ENCODE measurements at places on chromosomes 5 and 9.

DNA sequence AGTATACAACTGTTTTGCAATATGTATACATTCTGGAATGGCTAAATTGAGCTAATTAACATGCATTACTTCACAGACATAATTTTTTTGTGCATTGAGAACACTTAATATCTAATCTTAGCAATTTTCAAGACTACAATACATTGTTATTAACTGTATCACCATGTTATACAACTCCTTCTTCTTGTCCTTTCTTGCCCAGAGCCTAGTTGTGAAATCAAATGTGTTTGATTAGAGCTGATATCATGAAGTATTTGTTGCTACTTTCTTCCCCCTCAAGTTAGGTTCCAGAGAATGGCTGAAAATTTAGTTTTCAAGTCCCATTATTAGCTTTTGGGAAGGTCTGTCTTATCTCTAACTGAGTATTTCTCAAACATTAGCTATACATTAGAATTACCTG lies 607.8 kb downstream of the PSAT1 start:
- no peak for DNase-seq

GRCh38 chr5:93247105-93247504 lies 333.9 kb downstream of the NR2F1-AS1 start:
- DNase-seq = no peak

DNA sequence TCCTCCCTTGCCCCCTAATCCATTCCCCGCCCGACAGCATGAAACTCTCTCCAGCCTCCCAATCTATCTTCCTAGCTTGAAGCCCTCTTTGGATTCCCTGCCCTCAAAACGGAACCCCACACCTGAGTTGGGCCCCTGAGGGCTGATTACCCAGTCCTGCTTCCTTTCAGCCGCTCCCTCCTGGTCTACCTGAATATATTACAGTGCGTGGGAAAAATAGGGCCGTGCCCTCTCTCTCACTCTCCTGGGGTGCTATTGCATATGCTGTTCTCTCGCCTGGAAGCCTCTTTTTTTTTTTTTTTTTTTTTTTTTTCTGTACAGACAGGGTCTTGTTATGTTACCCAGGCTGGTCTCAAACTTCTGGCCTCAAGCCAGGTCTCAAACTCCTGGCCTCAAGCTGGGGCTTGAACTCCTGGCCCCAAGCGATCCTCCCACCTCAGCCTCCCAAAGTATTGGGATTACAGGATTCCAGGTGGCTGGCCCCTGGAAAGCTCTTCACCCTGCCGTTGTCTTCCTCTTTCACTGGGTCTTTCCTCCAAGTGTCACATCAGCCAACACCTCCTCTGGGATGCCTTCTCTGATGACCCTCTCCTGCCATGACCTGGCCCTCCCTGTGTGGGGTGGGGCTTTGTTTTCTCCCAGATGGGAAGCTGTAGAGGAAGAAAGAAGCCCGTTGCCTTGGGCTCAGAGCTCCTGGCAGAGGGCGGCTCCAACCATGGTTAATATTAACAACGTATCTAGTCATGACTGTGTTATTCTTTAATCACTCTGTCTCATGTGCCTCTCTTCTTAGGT lies 8.2 kb downstream of the DNM1 start:
- DNase-seq = peak; percentile 30

DNA sequence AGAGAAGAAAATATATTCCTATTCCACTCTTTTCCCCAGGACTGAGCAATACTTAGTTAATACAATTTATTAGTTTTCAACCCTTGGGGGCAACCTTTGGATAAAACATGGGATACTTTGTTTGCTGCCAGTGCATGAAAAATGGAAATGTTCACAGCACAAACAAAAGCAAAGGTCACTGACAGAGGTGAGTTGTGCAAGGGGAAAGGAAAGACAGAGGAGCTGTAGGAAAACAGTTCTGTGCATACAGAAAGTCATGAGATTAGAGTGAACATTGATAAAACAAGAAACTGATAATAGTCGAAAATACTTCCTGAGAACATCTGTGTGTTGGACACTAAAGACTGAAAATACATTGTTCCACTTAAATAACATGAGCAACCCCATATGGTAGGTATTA lies 779.8 kb downstream of the TLE4 start:
- no peak for DNase-seq

DNA sequence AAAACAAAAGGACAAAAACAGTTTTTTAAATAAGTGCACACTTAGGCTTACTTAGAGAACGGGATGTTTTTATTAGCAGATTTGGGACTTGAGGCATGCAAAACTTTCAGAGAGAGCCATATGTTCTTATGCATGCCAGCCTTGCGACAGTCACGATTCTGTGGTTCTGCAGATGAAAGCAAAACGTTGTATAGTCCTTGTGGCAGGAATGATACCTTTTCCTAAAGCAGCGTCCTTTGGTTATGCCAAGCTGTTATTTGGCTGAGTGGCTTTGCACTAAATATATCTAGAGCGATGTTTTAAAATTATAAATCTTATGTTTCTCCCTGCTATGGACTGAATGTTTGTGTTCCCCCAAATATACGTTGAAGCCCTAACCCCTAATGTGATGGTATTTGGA lies 152.0 kb downstream of the SH3GL2 start:
- DNase-seq = no peak

DNA sequence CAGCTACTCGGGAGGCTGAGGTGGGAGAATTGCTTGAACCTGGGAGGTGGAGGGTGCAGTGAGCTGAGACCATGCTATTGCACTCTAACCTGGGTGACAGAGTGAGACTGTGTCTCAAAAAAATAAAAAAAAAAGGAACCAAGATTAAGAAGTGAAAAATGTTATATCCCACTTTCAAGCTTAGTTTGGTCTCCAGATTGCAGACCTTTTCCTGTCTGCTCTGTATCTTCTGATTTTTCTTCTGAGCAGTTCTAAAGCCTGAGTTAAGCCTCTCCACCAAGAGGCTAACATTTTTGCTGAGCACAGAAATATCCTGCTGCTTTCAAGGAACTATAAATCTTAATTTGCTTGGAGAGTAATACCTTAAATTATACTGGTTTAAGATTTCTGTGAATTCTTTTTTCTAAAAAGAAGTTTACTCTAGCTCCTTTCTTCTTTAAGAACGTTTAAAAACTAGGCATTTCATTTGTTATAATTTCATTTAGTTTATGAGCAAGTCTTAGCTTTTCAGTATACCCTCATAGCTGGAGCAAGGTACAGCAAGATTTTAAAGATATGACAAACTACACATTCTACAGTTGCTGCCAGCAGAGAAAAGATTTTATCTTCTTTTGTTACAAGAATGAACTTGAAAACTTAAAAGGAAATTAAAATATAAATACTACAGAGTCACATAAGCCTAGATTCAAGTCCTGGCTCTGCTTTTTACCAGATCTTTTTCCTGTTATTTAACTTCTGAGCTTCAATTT lies 55.0 kb downstream of the GARNL3 start:
- no peak for DNase-seq

DNA sequence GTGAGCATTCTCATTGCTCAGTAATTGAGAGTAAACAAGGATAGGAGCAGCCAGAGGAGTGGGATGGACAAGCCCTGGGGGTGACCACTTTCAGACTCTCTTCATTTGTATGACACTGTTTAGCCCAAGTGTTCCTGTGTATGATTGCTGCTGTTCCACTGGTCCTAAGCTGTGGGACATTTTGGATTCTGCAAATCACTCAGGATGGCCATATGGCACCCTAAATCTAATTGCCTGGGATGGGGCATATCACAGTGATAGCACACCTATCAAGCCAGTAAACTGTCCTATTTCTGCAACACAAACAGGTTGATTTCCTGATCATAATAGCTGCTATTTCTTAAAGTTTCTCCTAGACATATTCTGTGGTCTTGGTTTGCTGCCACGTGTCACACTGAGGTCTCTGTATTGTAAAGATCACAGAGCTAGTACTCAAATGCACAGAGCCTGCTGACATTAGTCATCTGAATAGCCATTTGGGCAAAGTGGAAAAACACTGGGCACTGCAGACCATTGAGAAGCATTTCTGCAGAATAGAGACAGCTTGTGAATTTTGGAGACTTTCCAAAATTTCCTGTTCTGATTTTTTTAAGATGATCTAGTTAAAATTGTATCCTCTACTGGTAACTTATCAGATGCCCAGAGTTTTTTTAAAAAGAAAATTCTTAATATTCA lies 320.2 kb downstream of the RFX3 start:
- DNase-seq = no peak

DNA sequence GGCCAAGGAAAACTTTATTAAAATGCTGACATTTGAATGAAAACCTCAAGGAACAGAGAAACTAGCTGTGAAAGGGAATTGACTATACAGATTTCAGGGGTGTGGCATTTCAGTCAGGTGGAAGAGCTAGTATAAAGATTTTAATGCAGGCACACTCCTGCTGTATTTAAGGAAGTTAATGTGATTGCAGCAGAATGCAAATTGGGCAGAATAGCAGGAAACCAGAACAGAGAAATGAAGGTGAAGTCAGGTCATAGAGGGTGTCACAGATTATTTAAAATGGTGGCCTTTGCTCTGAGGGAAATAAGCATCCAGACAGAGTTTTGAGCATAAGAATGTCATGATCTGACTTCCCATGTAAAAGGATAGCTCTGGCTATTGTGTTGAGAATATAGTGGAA lies 898.1 kb upstream of the WWC1 start:
- no peak for DNase-seq

DNA sequence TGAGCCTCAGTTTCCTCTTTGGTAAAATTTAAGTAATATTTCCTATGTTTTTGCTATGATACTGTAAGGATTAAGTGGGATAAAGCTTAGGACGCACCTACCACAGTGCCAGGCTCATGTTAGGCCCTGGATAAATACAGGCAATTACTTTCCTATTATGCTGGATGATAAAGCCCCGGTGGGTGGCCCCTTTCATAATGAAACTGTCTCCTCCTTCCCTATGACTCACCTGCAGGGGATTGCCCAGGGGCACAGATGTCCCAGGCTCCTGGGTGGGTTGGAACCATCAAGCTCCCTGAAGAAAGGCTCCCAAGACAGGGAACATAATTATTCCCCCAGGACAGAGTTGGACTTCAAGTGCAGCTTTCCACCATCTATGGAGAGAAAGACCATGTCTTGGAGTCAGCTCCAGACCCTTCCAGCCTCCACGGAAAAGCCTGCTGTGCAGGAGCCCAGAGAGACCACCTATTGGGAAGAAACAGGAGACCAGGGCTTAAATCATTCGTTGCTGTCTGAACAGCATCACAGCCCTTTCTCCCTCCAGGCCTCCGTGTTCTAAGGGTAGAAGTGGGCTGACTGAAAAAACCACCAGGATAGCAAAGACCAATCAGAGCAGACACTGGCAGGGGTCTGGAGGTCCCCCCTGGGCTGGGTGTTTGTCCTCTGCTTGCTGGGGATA lies 43.2 kb upstream of the FOXE1 start:
- no peak for DNase-seq

GRCh38 chr9:92774274-92774673 lies 9.6 kb upstream of the BICD2 start:
- DNase-seq = no peak

DNA sequence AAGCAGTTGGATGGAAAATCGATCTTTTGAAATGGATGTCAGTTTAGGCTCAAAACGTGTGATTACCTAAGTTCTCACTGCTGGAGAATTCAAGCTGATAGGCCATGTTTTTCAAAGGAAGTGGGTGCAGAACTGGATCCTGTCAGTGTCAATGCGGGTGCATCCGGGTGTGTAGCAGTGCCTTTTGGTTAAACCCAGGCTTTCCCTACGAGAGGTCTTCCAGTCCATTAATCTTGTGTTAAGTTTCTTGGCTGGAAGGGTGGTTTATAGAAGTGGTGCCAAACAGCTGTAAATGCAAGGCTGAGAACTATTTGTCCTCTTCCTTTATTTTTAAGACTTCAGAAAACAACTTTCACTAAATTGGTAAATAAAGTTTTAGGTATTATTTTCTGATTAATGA lies 71.9 kb downstream of the DAPK1 start:
- DNase-seq = no peak

DNA sequence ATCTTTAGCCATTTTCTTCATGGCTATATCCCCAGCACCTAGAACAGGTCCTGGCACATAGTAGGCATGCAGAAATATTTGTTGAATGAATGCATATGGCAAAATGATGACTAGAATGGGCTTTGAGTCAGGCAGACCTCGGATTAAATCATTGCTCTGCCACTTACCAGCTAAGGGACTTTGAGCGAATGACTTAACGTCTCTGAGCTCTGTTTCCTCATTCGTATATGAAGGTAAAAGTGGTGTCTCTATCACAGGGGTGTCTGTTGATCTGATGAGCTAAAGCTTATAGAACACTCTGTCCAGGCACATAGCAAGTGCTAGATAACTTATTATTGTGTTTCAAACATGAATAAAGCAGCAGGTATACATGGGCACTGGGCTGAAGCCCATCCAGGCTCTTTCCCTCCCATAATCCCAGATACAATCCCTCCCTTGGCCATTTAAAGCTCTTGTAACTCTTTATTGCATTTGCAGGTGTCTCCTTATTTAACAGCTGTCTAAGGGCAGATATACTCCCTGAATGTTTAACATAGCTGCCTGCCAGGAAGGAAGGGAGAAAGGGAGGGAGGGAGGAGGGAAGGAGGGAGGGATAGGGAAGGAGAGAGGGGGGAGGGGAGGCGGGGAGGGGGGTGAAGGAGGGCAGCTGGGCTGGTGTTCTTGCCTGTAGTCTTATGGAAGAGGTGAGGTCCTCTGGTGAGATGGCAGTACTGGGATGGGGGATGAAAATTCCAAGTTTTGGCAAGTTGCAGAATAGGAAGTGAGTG lies 23.2 kb upstream of the STXBP1 start:
- DNase-seq = peak; percentile 46

GRCh38 chr9:68472119-68472518 lies 68.6 kb downstream of the TMEM252 start:
- DNase-seq = no peak

DNA sequence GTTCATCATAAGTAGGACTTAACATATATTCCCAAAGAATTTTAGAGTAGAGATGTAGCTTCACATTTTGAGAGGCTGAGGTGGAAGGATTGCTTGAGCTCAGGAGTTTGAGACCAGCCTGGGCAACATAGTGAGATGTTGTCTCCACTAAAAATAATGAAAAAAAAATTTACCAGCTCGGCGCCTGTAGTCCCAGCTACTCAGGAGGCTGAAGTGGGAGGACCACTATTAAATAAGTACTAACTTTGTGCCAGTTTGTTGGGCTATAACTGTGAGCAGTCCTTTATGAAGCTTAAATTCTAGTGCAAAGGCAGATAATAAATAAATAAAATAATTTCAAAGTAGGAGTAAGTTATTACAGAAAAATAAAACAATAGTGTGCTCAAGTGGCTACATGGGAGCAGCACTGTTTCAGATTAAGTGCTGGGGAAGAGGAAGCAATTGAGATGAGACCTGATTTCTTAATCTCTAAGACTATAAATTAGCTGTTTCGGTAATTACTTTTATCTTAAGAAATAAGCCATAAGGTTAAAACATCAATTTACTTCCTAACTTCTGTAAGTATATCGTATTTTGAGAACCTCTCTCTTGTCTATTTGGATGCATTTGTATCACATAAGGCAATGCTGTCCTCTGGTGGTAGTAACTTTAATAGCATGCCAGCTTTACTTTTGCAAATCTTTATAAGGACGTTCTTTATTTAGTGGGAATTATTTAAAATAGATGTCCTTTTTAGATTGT lies 98.9 kb downstream of the CSNK1G3 start:
- no peak for DNase-seq

GRCh38 chr9:109699019-109699418 lies 81.0 kb upstream of the PALM2AKAP2 start:
- DNase-seq = no peak
